ENCODE measurements at places on chromosomes 3 and 15.
A peak's percentile ranks its signal among the peaks of the same experiment; 100 is the strongest.

GRCh38 chr3:179082416-179082815 lies 10.8 kb upstream of the ZMAT3 start:
- no peak for DNase-seq

DNA sequence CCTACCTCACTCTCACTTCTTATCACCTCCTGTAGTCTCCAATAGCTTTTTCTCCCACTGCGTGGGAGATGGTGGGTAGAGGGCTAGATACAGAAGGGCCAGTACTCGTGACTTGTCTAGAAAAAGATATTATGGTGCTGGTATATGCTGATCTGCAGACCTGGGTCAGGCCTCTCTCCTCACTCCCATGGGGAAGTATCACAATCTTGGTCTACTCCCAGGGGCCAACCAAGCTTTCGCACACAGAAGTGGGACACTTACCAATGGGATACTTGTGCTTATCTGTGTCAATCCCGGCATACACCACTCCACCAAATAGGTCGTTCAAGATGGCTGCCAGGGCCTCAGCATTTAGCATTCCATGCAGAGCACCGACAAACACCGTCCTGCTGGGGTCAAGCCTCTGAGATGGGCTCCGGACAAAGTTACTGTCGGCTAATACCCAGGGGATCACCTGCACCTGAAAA lies 9.0 kb upstream of the RPS17 start:
- DNase-seq = no peak

DNA sequence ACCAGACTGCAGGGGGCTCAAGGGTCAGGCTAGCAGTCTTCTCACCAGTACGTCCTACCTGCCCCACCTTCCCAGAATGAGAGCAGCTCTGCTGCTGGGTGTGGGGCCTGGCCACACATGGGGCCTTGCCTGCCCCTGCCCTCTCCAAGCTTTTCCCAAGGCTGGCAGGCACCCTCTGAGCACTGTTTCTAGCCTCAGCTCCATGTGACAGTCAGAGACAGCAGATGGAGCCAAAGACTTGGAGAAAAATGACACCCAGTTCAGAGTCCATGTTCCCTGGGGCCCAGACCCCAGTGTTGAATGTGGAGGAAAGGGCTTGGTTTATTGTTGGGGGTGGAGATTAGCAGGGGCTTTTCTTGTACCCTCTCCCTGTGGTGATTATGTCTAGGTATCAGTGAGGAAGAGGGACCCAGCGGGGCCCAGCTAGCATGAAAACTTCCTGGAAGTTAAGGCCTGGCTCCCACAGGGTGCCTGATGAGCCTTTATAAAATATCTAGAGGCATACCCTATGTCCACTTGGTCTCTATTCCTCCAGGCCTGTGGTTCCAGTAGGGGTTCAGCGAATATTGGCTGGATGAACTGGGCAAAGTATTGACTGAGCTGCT lies 153.8 kb downstream of the EEFSEC start:
- DNase-seq = no peak

- DNase-seq = no peak
These were observed 2.4 kb upstream of the CYP1A1 start for GRCh38 chr15:74727727-74728126.

DNA sequence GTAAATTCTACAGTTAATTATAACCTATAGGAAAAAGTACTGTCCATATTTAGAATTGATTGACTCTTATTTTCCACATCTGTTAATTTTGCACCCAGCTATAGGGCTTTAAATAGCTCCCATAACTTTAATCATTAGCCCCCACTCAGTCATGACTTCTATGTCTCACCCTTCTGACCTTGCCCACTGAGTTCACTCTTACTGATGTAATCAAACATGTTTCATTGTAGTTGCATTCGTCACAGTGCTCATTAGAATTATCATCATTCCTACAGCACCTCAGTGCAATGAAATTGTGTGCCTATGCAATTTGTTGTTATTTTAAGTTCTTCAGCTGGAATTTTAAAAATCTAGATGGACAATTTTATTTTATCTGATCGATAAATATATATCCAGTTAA lies 151.4 kb downstream of the TIGIT start:
- no peak for DNase-seq

GRCh38 chr3:78402720-78403119 lies 1362.8 kb downstream of the ROBO2 start:
- no peak for DNase-seq

DNA sequence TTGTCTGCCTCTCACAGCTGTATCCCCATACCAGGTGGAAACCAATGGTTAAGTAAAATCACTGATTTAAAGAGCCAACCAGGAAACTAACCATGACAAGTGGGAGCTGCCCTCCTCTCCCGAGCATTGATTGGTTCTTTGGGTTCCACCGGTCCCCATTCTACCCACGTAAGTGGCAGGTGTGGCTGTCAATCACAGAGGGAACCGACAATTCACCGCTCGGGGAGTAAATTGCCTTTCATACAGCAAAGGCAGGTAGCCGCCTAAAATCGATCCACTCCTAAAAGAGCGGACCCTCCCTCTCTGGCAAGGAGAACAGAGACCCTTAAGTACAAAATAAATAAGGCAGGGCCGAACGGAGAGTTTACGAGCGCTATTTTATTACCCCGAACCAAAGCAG lies 1.2 kb downstream of the ERC2 start:
- DNase-seq = peak; percentile 11

- DNase-seq = no peak
These were observed 52.7 kb downstream of the SLC25A36 start for GRCh38 chr3:140994316-140994715.

- DNase-seq = no peak
These were observed 48.6 kb downstream of the FAH start for GRCh38 chr15:80201256-80202015.

GRCh38 chr15:78842519-78842918 lies 30.2 kb upstream of the MORF4L1 start:
- no peak for DNase-seq

- DNase-seq = no peak
These were observed 184.1 kb downstream of the ADAMTSL3 start for GRCh38 chr15:83837945-83838571.

DNA sequence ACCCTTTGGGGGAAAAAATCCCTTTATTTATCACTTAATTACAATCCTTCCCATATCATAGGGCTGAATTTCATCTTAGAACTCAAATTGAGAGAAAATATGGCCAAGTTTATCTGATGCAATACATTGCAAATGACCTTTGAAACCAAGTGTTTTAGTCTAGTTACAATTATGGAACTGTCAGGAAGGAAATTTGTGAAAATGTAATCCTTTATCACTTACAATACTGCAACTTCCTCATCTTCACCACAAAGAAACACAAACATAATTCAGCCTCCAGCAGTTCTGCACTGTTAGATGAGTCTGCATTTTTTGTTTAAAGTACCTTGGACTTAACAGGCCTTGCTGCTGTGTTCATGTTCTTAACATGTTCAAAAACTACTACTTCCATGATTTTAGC lies 4.6 kb downstream of the CCPG1 start:
- DNase-seq = peak; percentile 3

- no peak for DNase-seq
These were observed 1017.4 kb downstream of the SQOR start for GRCh38 chr15:46652266-46652665.

DNA sequence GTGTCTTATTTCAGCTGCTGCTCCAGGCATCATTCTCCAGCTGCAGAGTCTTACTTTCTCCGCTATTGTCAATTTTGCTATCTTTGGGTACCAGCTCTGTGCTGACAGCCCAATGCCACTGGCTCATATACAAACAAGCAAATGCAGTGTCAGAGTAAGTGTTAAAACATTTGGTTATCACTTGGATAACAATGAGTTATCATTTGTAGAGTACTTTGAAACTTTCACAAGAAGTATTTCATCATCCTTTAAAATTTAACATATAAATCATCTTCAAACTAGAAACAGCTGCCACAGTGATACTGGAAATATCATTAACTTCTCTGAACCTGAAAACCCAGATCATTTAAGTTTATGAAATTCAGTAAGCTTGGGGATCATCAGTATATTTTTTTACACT lies 13.8 kb downstream of the TSPAN3 start:
- DNase-seq = no peak

DNA sequence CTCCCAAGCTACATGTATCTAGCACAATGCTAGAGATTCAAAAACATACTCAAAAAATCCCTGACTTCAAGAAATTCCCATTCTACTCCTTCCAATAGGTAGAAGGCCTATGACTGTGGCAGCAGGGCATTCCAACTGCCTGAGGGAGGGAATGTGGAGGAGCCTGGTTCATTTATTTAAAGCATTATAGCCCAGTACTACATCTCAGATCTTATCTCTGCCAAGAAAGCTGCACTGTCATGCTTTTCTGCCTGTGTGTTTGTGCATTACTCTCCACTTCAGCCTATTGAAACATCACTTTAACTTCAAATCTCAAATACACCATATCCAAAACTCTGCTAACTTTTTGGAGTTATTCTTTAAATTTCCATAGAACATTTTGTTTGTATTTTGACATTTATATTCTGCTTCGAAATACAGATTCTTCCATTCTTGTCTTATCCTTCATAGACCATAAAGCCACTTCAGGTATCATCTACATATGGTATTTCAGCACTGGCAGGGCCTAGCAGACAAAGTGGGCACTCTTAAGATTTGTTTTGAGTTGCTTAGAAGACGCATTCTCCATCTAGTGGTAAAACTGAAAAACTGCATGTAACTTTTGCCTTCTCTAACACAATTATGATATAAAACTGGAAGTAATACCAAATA lies 59.1 kb upstream of the NEDD4 start:
- DNase-seq = peak; percentile 34

DNA sequence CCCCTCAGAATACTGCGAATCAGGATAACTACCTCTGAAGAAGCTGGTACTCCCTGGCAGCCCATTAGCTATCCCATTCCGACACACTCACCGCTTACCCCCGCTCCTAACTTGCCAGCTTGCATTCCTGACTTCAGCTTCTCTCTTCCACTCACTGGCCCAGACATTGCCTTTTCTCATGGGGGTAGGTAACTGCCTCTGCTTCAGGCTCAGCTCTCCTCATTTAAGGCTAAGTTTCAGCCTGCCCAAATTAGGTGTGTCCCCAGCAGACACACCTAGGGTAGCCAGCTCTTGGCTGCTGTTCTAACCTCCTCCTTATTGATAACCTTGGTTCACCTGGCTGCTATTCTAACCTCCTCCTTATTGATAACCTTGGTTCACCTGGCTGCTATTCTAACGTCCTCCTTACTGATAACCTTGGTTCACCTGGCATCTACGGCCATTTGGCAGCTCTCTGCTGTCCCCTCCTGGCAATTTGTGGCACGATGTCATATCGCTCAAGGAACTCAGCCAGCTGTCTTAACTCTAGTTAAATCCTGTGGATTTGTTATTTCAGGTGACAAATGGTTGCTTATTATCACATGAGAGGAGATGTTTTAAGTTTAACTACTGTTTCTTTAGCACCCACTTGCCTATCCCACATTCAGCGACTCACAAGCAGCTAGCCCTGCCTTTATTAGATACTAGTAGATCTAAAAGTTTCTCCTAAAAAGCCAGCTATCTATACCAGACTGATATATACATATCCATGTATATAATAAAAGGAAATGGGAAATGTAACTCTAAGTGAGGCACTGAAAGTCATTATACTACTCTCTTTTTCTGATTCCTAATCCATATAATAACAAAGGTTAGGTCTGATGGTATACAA lies 106.5 kb upstream of the ACP3 start:
- no peak for DNase-seq
